ENCODE measurements at places on chromosomes 2 and 18.

GRCh38 chr2:62266433-62267038, 70.6 kb downstream of the B3GNT2 start:
- no peak for DNase-seq

DNA sequence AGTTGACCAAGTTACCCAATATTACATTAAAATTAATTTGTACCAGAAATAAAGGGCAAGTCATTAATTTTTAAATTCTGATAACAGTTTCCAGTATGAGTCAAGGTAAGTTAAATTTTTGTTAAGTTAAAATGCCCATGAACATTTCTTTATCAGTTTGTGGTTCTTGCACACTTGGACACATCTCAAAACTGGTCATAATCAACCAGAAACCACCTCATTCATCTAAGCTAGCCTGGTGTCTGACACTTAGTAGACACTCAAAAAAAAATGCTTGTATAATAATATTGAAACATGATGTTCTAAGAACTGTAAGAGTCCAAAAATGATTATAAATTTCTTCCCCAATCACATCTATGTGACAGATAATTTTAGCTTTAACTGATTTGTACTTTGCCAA, 62.4 kb downstream of the SATB2 start:
- DNase-seq, result no peak

DNA sequence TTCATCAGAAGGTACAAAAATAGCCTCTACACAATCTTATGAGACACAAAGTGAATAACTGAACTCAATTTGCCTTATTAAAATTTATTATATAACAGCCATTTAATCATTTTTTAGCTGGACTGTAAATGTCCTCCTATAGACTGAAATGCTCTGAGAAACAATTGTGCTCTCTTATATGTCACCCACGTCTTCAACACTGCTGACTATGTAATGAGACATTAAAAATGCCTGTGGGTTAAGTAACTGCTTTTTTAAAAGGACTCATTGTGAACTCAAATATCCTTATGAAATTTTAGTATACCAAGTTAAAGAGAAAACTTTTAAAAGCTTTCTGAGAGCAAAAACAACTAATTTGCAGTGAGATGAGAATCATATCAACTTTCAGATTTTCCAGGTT, 10.4 kb upstream of the GALNT1 start:
- no peak for DNase-seq

- DNase-seq, result no peak
Observed at GRCh38 chr2:224393157-224393872, 8.6 kb downstream of the FAM124B start.
